Activated T-cell treated with anti-CD3 and anti-CD28 coated beads for 1 hour (primary cell): ENCODE measurements at places on chromosomes 3 and 15.

GRCh38 chr3:126999383-126999782 is 16.5 kb downstream of the PLXNA1 start:
- DNase-seq: no peak

GRCh38 chr3:13709706-13710105 is 160.8 kb downstream of the FBLN2 start:
- no peak for DNase-seq

- no peak for DNase-seq
These were observed 11.8 kb upstream of the KCNAB1 start for GRCh38 chr3:156108616-156109015.

DNA sequence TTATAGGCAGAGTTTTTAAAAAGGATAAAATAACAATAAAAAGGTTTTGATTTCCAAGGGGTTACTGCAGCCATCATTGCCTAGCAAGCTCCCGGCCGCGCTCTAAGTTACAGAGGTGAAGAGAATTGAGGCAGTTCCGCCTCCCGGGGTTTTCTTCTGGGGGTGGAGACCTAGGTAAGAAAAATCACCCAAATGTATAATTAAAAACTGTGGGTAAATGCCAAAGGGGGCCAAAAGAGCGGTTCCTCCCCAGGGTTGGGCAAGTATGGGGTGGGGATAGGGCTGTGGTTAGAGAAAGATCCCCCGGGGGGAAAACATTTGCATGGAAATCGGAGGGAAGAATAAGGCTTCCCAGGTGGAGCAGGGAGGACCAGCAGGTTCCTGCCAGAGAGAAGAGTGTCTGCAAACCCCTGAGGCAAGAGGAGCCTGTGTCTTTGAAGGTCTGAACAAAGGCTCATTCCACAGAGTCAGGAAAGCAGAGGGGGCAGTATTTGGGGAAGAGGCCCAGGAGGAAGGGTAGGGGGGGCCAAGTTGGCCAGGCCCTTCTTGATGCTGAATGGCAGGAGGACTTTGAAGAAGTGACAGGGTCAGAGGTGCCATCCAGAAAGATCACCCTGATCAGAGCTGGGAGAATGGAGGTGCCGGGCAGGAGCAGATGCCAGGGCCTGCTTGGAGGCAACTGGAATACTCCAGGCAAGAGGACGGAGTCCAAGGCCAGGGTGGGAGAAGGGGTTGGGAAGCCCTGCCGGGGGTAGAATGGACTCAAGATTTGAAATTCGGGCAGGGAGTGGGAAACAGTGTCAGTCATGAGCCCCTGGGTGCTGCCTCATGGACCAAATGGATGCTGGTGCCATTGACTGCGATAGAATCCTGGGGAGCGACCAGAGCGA is 152.9 kb upstream of the RGMA start:
- no peak for DNase-seq

GRCh38 chr3:172315401-172316091 is 132.7 kb downstream of the GHSR start:
- no peak for DNase-seq

- no peak for DNase-seq
These were observed 308.4 kb downstream of the SHQ1 start for GRCh38 chr3:72539856-72540255.

- no peak for DNase-seq
These were observed 32.9 kb downstream of the EPHB3 start for GRCh38 chr3:184594371-184595001.

- DNase-seq: no peak
These were observed 179.6 kb downstream of the TBC1D5 start for GRCh38 chr3:17562845-17563244.

DNA sequence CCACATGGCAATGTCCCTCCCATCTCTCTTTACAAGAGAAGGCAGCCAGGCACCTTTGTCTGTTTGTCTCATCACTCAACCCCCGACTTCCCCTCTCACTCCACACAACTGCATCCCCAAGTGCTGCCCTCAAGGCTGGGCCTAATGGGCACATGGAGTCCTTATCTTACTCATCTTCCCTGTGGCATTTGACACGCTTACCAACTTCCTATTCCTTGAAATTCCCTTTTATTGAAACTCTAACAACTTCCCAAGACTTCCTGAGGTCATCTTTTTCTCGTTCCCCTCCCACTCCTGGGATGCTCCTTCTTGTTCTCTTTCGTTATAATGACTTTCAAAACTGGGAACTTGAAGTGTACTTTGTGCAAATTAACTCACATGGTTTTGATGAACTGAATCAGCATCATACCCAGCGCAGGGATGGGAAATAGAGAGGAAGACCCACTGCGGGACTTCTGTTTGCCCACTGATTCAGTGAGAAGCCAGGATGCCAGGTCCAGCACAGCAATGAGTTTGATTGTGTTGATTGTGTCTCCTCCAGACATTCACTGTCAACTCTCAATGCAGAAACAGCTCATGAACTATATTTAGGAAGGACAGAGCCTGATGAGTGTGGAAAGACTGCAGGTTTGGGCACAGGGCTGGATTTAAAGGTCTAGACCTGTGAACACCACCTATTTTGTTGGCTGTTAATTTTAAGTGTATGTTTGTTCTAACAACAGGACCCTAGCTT is 104.7 kb upstream of the TNIK start:
- no peak for DNase-seq

DNA sequence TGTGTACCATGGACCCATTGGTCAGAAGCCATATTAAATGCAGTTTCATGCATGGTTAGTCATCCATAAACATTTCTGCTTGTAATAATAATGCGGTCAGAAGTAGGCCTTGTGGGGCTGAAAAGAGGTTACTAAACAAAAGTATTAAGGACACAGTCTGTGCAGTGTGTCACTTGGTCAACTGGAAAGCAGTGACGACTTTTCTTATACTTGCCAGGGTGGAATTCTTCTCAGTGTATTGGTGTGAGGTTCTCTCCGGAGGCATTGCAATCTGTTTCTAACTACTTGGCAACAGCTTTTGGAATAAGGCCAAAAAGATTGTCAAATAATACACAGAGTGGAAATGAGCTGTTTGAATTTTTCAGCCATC is 46.8 kb downstream of the CHL1 start:
- no peak for DNase-seq

- no peak for DNase-seq
These were observed 140.9 kb downstream of the FOXP1 start for GRCh38 chr3:71442652-71443042.

DNA sequence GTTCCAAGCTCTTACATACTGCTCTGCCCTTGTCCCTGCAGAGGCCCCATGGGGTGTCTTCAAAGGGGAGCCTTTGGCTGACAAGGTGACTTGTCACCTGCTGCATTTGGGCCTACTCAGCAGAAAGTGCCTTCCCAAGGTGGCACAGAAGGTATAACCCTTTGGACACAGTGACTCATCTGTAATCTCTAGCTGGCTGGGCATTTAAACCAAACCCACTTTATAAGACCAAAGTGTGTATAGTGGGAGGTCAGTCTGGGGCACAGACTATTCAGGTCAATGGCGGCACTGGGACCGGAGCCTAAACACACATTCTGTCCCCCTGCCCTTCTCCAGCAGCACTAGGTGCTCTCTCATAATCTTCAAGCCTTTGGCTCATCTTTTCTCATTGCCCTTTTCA is 35.1 kb downstream of the GJD2 start:
- DNase-seq: no peak

DNA sequence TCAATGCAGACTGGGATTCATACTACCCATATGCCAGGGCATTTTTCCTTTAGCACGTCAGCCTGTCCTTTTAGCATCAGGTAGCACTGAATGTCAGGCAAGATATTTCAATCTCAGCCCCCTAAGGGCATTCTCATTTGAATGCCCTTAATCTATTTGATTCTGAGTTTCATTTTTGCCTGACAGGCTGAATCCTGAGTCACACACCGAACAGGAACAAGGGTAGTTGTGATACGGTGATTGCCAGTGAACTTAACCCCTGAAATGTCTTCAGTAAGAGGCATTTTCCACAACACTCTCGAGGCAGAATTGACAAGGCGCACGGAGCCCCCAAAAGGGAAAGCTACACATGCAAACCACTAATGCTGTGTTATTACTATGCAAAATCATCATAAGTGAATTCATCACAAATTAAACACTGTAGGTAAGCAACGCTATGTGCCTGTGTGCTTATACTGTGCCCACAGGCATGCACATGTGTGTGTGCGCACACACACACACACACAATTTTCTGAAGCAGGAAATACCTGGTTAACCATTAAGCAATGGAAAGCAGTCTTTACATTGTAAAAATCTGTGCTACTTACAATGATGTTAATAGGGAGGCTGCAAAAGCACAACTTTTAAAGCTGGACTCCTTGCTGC is 130.4 kb downstream of the ZNF385D start:
- DNase-seq: no peak

DNA sequence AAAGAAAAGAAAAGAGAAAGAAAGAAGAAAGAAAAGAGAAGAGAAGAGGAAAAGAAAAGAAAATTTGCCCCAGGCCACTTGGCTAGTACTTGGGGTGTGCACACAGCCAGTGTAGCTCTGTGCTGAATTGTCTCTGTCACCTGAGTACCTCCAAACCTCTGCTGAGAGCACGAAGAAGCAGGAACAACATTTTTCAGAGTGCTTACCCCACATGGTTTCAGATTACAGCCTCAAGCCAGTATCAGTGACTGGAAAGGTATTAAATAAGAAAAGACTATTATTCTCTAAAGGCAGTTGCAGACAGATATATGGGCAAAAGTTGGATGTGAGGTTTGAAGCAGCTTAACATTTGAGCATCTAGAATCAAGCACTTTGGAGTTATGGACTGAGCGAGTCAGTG is 113.3 kb upstream of the PHLDB2 start:
- DNase-seq: no peak

- no peak for DNase-seq
These were observed 698.7 kb downstream of the EPHA3 start for GRCh38 chr3:89806166-89806565.

GRCh38 chr15:40799523-40799922 is 7.4 kb upstream of the ZFYVE19 start:
- DNase-seq: no peak

DNA sequence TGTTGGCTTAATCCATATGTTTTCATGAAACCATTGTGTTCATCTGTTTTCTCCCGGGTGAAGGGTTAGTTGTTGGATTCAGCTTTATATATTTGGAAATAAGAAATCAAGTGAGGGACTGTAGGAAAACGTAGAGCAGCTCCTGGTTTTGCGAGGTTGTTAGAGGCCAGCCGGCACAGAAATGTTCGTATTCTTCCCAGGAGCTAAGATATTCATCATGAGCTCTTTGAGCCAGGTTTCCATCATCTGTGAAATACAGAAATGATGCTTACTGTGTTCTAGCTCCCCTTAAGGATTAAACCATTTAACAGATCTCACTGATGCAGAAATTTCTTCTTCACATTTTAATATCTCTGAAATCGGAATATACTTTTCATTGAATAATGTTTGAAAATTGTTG is 235.5 kb downstream of the PTPRG start:
- DNase-seq: no peak

DNA sequence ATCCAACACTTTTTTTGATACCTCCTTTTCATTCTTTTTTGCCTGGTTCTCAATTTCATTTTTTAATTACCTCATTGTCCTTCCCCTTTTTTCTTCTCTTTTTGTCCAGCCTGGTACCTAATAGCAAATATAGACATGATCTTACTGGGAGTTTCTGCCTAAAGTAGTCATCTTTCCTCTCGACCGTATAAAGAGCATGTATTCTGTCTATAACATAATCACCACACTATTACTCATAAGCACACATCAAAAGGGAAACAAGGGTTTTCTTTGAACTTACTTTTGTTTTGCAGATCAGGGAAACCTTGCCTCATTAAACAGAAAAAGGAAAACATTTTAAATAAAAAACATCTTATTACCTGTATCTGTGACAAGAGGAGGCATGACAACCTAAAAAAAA is 33.0 kb downstream of the FAM98B start:
- no peak for DNase-seq

DNA sequence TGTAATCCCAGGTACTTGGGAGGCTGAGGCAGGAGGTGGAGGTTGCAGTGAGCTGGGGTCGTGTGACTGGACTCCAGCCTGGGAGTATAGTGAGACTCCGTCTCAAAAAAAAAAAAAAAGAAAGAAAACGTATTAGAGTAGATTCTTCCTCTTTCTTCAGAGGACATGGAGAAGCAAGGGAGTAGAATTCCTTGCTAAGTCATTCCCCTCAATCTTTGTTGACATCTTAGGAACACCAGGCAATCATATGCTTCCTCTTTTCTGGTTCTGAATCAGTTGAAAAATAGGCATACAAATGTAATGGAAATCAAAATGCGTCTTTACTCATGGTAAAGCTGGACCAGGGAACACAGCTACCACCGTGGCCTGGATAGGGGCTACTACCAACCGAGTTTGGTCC is 38.3 kb upstream of the ATOSA start:
- no peak for DNase-seq

DNA sequence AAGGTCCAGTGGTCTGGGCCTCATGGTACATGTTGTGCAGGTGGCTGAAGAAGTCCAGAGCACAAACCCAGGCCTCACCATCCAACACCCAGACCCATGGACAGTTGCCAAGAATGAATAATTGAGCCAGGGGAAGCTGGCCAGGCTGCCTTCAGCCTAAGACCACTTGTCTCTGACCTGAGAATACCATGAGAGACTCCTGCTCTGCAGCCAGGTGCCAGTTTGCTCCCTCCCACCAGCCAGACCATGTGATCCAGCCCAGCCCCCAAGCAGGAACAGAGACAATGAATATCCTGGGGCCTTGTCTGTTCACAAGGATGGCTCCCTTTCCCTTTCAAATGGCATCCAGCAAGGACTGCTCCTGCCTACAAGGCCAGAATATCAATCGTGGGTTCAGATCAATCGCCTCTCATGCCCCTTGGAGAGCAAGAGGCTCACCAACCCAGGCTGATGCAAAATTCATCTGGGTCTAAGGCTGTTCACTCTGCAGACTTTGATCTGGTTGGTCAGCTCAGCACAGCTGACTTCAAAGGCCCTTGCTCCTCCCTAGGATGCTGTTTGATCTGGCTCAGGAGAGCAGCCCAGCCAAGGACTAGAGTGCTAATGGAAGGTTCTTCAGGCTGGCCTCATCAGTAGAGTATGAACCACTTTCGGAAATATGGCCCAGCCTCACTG is 13.4 kb downstream of the TRAIP start:
- DNase-seq: no peak

GRCh38 chr15:71752604-71753289 is 57.6 kb upstream of the NR2E3 start:
- no peak for DNase-seq

DNA sequence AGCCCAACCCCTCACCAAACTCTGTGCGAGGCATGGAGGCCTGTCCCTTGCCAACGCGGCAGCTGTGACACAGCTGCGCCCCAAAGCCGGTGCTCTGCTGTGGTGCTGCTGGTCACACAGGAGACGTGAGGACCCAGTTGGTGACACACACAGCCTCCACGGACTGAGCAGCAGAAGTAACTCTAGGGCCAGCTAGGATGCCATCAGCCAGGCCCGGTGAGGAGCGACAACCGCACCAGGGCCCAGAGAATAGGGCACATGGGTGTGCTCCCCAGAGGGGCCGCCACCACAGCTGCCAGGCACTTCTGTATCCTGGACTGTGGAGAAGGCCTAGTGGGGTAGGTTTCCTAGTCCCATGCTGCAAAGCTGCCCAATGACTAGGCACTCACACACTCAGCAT is 10.7 kb downstream of the ZXDC start:
- no peak for DNase-seq

- no peak for DNase-seq
These were observed 4.0 kb downstream of the ITGA11 start for GRCh38 chr15:68427963-68428362.
